ENCODE measurements at places on chromosomes 1 and 21.
A peak's percentile ranks its signal among the peaks of the same experiment; 100 is the strongest.

DNA sequence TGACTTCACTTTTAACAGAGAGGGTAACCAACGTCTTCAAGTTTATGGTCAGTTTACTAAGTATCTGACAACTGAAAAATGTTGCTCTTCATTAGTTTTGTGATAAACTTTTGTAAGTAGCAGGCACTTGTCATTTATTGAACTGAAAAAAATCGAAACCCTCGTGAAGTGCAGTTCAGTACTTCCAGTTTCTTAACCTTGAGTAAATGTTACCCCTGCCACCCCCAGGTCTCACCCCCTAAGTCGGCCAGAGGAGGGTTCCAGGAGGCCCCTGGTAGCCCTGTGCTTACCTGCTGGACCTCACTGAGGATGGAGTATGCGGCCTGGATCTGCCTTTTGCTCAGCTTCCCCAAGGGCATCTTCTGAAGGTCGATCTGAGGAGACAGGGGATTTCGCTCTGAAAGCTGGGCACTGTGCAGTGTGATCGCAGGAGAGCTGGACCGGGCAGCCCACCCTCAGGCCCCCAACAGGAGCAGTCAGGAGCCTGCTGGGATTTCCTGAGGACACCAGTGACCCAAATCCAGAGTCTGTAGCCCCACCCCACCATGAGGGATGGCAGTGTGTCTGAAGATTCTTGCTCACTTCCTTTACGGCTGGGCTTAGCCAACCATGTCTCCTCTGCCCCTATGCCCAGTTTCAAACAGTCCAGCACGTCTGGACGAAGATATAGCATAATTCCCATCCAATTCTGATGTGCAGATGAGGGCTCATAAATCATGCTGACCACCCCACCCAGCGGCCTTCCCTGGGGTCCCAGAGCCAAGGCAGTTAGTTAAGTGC, 37.6 kb downstream of the PARP1 start:
- no peak for DNase-seq

- DNase-seq = no peak
These were observed 11.1 kb downstream of the STX6 start for GRCh38 chr1:181011301-181012202.

- no peak for DNase-seq
These were observed 137.8 kb downstream of the LMX1A start for GRCh38 chr1:165218731-165219130.

GRCh38 chr21:17454315-17455027, 58.4 kb upstream of the CXADR start:
- peak; percentile 75 for DNase-seq

GRCh38 chr1:7265771-7266371, 480.6 kb downstream of the CAMTA1 start:
- no peak for DNase-seq

DNA sequence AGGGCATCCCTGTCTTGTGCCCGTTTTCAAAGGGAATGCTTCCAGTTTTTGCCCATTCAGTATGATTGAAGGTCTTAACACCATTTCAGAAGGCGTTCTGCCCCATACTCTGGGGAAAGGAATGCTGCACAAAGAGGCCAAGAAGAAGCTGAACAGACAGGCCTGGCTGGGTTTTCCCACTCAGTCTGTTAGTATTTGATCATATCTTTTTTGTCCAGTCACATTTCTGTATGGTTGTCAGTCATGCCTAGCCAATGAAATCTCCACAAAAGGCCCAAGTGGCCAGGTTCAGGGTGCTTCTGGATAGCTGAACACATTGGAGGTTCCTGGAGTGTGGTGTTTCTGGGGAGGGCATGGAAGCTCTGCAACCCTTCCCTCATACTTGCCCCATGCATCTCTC, 72.1 kb downstream of the NEK7 start:
- no peak for DNase-seq

GRCh38 chr1:77465139-77465538, 183.3 kb downstream of the AK5 start:
- no peak for DNase-seq

GRCh38 chr1:31802190-31803150, 13.4 kb downstream of the SPOCD1 start:
- no peak for DNase-seq

GRCh38 chr1:12757836-12758235, 11.8 kb downstream of the CFAP107 start:
- DNase-seq = no peak

- DNase-seq = no peak
These were observed 41.5 kb downstream of the IGSF21 start for GRCh38 chr1:18149027-18149641.

DNA sequence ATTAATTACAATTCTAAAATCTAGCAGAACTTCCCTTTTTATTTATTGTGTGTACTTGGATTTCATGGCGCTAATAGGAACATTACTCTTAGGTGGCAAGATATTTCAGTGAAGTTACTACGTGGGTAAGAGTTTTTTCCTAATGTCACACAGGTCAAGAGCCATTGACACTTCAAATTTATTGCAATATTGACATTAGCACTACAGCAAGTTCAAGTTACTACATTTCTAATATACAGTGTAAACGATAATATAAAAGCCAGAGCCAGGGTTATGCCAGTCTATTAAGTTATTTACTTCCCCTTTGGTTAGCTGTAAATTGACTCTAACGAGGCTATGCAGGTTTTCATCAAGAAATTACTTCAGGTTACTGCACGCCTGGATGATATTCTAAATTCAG, 29.7 kb downstream of the CHODL start:
- DNase-seq = no peak

GRCh38 chr1:224185208-224185607, 2.2 kb downstream of the DEGS1 start:
- DNase-seq = no peak

DNA sequence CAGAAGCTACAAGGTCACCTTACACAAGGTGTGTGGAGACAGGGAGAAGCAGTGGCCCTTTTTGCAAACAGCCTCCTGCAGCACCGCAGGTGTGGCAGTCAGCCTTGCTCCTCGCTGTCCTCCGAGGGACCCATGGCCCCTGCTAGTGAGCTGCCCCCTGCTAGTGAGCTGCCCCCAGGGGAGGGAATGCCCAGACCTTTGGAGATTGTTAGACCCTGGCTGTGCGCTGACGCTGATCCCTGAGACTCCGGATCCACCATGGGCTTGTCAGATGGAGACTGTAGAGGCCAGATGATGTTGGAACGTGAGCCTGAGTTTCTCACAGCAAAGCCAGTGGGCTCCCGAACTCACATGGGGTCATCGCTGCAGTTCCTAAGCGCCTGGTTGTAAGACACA, 172.2 kb downstream of the NPHP4 start:
- no peak for DNase-seq

GRCh38 chr1:58975888-58976287, 192.0 kb upstream of the JUN start:
- no peak for DNase-seq

- no peak for DNase-seq
These were observed 609 bp upstream of the ATF3 start for GRCh38 chr1:212607913-212608391.

DNA sequence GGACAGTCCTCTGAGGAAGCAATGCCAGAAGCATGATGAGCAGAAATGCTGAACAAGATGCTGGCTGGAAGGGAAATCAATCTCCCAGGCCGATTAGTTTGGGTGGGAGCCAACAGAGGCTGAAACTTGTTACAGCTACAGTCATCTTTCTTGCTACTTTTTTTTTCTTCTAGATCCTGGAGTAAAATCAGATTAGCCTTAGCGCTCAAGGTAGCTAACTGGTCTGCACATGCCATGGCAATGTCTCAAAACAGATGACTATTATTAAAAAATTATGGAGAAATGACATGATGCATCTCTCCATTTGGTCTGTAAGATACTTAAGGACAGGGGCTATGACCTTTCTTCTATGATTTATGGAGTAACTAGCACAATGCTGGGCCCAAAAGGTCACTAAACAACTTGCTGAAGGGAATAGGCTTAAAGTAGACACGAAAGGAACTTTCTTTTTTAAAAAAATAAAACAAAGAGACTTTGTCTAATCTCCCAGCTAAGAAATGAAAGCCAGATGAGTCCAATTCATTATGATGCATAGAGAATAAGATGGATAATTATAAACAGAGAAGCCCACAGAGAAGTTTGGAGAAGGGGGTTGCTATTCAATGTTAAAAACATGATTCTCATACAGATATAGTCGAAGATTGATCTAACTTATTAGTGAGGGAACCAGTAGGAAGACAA, 42.5 kb downstream of the UTP25 start:
- DNase-seq = no peak

- peak; percentile 25 for DNase-seq
These were observed 195.2 kb downstream of the TOMM20 start for GRCh38 chr1:234933475-234933874.

Measured in activated CD4-positive, alpha-beta T cell treated with anti-CD3 and anti-CD28 coated beads for 48 hours (primary cell).